ENCODE measurements at places on chromosomes 2 and 18. TPM values are rescaled to one million over a fixed set of nuclear protein-coding genes. Genes with fewer than 3 reads are reported as not detected.
A peak's percentile ranks its signal among the peaks of the same experiment; 100 is the strongest.

The CHST9 gene
- 16.8 TPM for polyA plus RNA-seq

The TP53I3 gene
- 27.8 TPM for polyA plus RNA-seq

The IGFBP5 gene
- 0.43 TPM for polyA plus RNA-seq

The DIPK1C gene
- polyA plus RNA-seq: not detected

- DNase-seq: no peak
Observed at GRCh38 chr18:8424917-8425725, 184.1 kb upstream of the RAB12 start.

DNA sequence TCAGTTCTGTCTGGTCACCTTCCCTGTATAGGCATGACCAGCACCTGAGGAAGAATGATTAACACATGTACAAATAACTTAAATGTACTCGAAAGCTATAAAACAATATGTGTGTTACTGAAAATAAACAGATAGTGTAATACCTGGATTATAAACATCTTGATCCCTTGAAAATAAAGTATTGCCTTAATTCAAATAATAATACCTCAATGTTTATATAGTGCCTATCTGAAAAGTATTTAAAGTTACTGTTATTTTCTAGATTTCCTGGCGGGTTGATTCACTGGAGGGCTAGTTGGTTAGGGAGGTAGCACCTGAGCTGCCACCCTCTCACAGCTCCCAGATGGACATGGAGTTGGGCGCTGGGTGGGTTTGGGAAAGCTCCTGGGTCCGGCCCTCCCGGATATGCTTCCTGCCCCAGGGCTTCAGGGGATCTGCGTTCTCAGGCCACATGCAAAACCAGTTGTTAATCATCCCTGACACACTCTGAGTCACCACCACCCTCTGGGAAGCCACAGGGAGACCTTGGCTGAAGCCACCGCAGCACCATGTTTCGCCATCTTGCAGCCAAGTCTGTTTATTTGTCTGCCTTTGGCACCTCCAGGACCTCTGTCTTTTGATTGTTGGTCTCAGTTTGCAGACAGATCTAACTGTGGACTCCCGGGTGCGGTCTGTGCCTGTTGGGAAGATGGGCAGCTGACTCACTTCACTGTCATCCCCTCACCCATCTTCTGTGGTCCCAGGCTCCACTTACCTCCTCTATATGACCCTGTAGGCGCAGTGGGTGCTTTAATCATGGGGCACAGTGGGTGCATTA, 35.3 kb downstream of the RAB31 start:
- DNase-seq: peak; percentile 32

DNA sequence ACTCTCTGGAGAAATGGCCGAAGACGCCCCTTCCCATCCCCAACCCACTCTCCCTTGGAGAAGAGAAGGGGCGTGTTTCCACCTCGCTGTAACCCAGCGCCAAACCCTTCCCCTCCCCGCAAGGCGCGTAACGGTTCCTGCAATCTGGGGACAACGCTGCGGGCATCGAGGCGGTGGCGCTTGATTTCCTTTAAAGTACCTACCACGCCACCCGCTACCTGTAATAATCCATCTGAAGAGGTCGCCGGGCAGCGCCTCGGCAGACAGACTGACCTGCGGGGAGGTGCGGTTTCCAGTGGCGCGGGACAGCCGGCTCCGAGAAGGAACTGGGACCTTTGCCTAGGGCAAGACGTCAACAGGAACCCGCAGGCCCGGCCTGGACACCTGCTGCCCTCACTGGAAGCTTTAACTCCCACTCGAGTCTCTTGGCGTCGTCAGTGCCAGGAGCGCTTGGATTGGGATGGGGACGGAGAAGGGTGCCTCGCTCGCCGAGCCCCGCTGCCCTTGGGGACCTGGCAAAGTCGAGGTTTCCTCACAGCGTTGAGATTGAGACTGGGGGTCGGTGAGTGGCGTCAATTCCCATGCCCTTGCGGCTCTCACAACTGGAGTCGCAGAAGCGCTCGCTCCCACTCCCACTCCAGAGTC, at the start of gene CYP1B1:
CYP1B1 (minus strand) TSS at position 645 of the 645 bp plus-strand sequence. CDS start 763 bp downstream, outside the sequence.
- no peak for DNase-seq

DNA sequence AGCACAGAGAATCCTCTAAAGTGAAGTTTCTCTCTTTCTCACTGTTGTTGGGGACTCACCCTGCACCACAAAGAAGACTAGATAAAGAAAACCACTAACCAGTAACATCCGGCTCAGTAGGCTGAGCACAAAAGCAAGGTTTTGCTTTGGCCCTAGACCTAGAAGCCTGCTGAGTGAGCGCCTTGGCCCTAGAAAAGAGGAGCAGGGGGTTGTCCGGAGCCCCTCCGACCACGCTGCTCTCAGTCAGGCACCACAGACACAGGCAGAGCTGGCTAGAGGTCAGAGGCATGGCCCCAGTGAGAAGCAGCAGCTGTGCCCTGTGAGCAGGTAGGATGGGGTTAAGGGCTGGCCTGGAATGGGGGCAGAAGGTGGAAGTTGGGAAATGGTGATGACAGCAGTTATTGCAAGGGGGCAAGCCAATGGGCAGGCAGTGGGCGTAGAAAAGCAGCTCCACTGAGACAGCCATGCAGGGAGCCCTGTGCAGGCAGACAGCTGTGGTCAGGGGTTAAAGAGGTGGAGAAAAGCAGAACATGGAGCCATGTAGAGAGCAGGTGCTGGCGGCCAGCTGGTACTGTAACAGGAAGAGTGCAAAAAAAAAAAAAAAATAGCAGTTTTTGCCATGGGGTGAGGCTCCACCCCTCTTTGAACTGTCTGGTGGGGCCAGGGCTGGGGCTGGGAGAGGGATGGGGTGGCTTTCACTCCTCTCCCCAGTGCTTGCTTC, 36.9 kb upstream of the SLC14A1 start:
- DNase-seq: no peak

DNA sequence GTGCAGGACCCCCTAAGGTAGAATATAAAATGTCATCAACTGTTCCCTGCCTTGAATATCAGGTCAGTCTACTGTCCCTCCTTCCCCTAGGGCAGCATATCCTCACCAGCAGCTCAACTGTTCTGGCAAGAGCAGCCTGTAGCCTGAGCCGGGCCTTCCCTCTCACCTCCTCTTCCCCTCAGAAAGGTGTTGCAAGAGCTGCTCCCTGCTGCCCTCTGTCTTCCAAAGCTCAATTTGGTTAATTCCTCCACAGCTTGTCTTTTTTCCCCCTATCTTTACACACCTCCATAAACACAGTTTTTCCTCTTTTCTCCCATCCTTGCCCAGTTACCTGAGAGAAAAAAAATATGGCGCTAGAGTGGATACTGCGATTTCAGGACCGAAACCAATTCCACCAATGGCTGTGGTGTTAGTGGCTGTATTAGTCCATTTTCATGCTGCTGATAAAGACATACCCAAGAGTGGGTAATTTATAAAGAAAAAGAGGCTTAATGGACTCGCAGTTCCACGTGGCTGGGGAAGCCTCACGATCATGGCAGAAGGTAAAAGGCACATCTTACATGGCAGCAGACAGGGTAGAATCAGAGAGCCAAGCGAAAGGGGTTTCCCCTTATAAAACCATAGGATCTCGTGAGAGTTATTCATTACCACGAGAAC, 184.7 kb downstream of the MREG start:
- DNase-seq: peak; percentile 89

The GNLY gene
- not detected for polyA plus RNA-seq

- no peak for DNase-seq
Observed at GRCh38 chr2:29080886-29081743, 6.8 kb upstream of the PCARE start.

DNA sequence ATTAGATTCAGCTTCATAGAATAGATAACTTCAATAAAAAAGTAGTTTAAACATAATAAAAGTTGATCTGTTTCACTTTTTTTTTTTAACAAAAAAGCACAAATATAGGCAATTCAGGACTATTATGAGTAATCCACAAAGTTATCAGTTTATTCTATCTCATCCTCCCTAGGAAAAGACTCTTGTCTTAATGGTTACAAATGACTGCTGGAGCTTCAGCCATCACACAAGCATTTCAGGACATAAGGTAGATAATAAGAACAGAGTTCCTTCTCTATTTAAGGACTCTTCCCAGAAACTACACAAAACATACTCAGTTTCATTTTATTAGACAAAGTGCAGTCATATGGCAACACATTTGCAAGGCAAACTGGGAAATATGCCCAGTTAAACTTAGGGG, 357.6 kb upstream of the SETBP1 start:
- no peak for DNase-seq

GRCh38 chr18:72539901-72540300, 4.2 kb downstream of the CBLN2 start:
- DNase-seq: no peak

DNA sequence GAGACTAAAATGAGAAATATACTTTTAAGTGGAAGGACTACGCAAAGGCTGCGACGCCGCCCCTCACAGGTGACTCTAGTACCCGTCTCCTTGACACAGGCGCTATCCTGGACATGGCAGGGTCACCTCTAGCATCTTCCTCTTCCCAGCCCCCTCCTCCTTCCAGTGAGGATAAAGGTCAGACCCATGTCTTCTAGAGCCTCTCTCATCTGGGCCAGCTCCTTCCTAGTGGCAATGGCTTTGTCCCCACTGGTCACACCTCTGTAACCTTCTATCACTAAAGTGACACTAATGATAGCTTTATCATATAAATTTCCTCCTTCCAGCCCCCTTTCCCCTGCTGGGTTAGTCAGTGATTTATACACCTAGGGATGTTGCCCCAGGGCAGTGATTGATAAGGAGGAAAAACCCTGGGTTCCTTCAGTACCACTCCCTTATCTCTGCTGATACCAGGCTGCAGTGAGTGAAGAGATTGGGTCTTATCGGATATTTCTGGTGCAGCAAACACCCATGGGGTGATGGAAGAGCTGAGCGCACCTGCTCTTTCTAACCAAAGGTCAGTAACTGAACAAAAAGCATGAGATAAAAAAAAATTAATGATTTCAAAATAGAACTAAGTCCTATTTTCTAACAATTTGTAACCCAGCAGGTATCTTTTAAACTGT, 62.0 kb upstream of the FZD5 start:
- DNase-seq: no peak

- peak; percentile 17 for DNase-seq
Observed at GRCh38 chr2:48398285-48399002, 131.5 kb upstream of the STON1 start.

DNA sequence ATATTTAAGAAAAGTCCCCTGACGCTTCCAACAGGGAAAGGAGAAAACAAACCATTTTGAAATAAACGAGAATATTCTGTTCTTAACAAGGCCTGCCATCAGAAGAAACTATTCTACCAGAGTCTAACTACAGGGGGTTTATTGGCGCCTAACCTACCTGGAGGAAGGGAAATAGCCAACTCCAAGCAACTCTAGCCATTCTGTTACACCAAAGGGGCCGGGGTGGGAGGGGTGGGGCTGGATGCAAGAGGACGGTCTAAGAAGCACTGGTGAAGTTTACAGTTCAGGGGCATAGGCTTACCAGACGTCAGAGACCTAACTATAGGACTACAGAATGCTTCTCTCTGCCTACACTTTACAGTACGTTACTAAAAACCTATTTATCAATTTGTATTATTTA, 60.5 kb upstream of the GALNT5 start:
- peak; percentile 35 for DNase-seq

DNA sequence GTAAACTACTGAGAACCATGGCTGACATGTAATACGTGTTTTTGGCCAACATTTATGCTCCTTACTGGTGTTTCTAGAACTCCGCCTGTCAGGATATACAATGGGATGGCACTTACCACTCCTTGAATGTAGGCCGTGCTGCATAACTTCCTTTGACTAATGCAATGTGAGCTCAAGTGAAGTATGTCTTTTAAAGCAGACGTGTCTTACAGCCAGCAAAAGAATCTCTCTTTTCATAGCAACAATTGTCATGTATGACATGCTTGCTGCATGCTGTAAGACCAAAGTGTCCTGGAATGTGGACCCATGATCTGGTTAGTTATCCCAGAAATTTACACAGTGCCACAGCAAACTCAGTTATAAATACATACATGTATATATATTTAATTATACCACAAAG, 1202.7 kb upstream of the PIK3C3 start:
- DNase-seq: no peak

- no peak for DNase-seq
Observed at GRCh38 chr2:191935247-191935646, 88.4 kb upstream of the CAVIN2 start.

The FARP2 gene
- 16.0 TPM for polyA plus RNA-seq

GRCh38 chr2:173630425-173631126, 275.9 kb downstream of the CDCA7 start:
- DNase-seq: no peak

GRCh38 chr2:28590496-28591301, 94.8 kb downstream of the PLB1 start:
- no peak for DNase-seq

The GPR155 gene
- 0.82 TPM for polyA plus RNA-seq

The EPB41L5 gene
- 15.5 TPM for polyA plus RNA-seq

- DNase-seq: no peak
Observed at GRCh38 chr2:55986700-55987440, 63.3 kb upstream of the EFEMP1 start.

GRCh38 chr2:168008646-168009195, 238.7 kb downstream of the STK39 start:
- no peak for DNase-seq

The SFXN5 gene
- polyA plus RNA-seq: 25.4 TPM

DNA sequence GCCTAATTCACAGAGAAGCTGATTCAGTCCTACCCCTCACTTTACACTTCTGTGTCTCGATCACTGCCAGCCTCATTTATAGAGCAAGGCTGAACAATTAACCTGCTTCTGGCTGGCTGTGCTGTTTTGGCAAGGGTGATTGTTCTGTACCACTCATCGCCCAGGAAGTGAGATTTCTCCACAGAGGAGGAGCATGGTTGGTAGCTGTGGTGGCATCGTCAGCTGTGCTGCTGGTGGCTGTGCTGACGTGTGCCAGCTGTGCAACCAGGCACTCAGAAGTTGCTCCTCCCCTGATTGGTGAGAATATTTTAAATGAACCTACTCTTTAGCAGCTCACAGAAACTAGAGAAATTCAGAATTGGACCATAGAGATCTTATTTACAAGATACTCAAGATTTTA, 158.3 kb downstream of the EML6 start:
- no peak for DNase-seq

DNA sequence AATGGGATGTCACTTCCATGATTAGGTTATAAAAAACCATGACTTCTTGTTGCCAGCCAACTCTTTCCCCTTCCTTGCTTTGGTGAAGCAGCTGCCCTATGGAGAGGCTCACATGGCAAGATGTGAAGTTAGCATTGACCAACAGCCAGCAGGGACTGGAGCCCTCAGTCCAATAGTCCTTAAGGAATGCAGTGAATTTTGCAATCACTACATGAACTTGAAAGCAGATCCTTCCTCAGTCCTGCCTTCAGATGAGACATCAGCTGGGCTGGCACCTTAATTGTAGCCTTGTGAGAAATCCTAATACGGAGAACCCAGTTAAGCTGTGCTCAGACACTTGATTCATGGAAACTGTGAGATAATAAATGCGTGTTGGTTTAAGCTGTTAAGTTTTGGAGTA, 61.8 kb downstream of the ATP8B1 start:
- no peak for DNase-seq

The NMUR1 gene
- 0.29 TPM for polyA plus RNA-seq

The TSGA10 gene
- 24.2 TPM for polyA plus RNA-seq

DNA sequence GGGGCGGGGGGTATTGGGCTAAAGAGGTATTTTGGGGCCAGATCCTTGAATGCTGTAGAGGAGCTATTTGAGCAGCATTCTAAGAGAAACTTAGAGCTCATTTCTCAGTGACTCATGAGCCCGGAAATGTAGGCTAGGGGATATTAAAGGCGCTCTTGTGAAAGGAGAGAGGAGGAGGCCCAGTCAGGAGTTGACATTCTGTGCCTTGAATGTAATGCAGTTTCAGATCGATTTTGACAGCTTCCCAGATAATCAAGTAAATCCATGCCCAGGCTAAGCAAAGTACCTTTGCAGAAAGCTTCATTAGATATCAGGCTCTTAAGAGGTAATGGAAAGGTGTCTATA, 1.5 kb downstream of the CAB39 start:
- DNase-seq: peak; percentile 47

The CNGA3 gene
- not detected for polyA plus RNA-seq
